T1000 (cell line): ENCODE measurements at places on chromosomes 4 and X.

- no peak for DNase-seq
These were observed 1.3 kb downstream of the G3BP2 start for GRCh38 chr4:75671802-75672421.

- no peak for DNase-seq
These were observed 112.2 kb downstream of the DHX15 start for GRCh38 chr4:24472161-24472510.

DNA sequence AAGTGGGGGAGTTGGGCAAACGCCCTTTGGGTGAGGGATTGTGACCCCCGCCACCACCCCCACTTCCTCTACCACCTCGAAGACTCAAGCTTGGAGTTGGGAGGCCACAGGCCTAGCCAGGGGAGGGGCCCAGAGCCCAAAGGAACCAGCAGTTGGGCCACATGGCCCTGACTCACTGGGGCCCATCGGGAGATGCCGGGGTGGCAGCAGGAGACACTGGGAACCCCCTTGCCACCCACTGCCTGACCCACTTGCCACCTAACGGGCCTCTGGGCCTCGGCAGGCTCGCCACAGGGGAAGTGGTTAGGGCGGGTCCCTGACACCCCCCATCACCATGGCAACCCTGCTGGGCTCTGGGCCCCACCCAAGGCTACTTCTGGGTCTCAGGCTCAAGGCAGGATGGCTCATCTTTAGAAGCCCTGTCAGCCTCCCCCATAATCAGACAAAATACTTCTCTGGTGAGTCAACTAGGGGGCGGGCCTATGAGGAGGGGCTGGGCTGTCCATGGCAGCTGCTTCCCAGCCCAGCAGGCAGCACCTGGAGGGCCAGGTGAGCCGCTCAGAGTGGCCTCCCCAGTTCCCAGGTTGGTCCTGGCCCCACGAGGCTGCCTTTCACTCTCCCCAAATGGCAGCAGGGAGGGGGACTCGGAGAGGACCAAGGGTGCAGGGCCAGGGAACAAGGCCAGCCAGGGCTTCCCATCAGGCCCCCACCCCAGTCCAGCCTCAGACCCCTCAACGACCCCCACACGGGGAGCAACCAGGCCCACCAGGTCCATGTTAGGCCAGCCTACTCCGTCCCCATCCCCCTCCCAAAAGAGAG lies 5.6 kb downstream of the FLNA start:
- peak; percentile 79 for DNase-seq

GRCh38 chrX:44216171-44216570 lies 127.3 kb downstream of the EFHC2 start:
- DNase-seq = no peak

DNA sequence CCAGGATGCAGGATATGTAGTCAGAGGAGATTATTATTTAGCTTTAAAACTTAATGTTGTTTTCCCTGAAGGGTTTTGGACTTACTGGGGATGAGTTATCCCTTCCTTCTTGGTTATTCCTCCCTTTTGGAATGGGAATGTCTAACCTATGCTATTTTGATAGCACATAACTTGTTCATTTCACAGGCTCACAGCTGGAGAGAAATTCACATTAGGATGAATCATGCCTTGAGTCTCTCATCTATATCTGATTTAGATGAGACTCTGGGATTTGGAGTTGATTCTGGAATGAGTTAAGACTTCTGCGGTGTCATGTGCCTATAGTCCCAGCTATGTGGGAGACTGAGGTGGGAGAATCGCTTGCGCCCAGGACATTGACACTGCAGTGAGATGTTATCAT lies 81.1 kb downstream of the ATP11C start:
- no peak for DNase-seq

- no peak for DNase-seq
These were observed 57.2 kb upstream of the MTMR1 start for GRCh38 chrX:150635952-150636351.

- no peak for DNase-seq
These were observed 96.9 kb downstream of the EGF start for GRCh38 chr4:110009550-110009949.
